Substantia nigra (tissue), 51 donors: ENCODE measurements at places on chromosomes 7 and 10.

- DNase-seq: no peak
Measured at GRCh38 chr10:124342136-124342820, 76.4 kb downstream of the OAT start.

- no peak for DNase-seq
Measured at GRCh38 chr10:127937915-127938463, 31.1 kb downstream of the PTPRE start.

- DNase-seq: no peak
Measured at GRCh38 chr7:26620352-26620751, 244.0 kb downstream of the SKAP2 start.

DNA sequence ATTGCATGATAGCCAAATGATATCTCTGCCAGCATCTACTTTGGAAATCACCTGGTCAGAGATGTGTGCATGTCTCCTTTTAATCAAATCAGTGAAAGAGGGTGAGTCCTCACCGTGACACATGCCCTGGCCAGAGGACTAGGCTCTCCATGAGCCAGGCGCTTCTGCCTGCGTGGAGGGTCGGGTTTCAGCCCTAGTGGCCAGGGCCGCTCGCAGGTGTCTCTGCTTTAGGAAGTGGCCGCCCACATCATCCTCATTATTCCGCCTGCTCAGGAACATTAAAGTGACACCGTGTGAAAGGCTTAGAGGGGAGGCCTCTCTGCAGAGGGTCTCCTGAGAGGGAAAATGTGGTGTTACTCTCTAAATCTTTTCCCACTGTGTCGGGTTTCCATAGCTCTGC, 173.6 kb upstream of the PRKCQ start:
- DNase-seq: no peak

- DNase-seq: no peak
Measured at GRCh38 chr10:23981520-23982309, 227.2 kb upstream of the KIAA1217 start.

GRCh38 chr7:116687801-116688201, 15.8 kb downstream of the MET start:
- DNase-seq: no peak
